ENCODE measurements at places on chromosomes 6 and 20.

- DNase-seq = no peak
Observed at GRCh38 chr6:33957131-33957891, 153.5 kb upstream of the MLN start.

DNA sequence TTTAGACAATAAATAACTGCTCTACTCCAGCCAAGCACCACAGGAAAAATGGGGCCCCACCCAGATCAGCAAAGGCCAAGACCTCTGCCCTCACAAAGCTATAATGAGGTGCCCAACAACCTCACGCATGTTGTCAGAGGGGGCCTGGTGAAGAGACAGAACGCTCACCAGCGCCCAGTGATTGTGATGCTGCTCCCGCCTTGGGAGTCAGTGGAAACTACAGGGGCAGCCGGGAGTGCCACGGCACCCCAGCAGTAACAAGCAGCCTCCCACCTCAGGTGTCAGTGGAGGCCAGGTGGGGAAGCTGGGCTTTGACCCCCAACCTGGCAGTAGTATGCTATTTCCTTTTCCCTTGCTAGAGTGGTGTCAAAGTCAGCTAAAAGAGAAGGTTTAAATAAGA is 47.4 kb downstream of the TCP11 start:
- DNase-seq = no peak

DNA sequence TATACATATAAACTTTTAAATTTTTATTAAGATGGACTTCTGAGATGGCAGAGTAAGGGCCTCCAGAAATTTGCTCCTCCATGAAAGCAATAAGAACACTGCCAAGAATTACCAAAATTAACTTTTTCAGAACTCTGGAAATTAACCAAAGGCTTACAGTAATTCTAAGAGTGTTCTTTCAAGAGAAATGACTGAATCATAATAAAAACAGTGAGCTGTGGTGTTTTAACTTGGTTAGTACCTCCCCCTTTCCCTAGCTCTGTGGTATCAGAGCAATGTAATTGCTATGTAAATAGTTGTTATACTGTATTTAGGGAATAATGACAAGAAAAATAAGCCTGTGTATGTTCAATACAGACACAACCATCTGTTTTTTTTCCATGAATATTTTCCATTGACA is 19.0 kb downstream of the HECA start:
- no peak for DNase-seq

GRCh38 chr6:64505312-64505711 is 869.7 kb downstream of the PHF3 start:
- no peak for DNase-seq

DNA sequence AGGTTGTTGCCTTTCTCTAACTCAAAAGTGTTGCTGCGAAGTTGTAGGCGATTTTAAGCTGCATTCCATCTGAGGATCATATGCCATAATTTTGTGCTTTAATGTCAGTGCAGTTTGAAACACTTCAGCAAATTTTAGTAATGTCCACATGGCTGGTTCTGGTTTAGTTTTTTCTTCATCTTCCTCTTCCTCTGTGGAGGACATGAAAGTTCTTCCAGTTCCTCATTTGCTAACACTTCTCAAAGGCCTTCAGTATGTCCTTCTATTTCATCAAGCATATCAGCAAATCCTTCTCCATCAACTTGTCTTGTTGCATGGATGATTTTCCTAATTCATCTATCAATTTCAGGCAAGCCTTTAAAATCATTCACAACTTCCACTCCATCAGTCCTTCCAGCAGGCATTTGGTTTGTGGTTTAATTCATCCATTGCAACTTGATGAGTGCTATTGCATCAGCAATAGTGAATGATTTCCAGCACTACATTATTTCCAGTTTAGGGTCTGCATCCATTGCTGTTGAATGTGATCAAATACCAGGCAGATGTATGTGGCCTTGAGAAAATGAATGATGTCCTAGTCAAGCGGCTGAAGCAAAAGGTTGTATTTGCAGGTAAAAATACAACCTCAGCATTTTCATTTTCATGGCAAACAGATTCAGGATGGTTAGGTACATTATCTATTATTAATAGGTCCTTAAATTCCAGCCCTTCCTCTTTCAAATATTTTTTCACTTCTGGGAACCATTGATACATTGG is 20.2 kb downstream of the SHLD1 start:
- no peak for DNase-seq

DNA sequence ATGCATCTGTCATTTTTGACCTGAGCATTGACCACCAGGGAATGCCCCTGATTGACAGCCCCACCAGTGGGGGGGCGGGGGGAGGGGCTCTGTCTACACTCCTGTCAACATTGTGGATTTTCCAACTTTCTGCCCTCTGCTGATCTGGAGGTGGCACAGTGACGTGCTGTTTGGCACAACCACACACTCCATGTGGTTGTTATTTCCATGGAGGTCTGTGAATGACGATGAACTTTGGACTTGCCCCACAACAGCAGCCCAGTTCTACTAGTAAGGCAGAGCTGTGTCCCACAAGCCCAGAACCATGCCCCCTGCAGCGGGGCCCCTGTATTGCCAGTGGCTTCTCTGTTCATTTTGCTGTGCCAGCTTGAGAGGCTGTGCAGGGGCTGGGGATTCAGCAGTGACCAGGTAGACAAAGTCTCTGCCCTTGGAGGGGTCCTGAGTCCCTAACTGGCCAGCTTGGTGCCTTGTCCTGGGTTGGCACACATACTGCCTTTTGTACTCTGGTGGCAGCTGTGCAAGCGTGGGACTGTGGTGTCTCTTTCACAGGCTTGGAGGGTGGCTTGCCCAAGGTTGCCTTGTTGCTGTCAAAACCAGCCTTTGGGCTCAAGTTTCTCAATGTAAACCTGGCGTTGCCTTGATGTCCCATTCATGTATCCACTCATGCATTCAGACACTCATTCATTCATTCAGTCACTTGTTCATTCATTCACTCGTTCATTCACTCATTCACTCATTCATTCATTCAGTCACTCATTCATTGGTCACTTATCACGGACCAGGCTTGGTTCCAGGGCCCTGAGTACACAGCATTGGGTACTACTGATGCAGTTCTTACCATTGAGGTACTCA is 108.5 kb downstream of the SYCP2 start:
- DNase-seq = no peak

GRCh38 chr6:37169496-37170272 is at the start of gene PIM1:
PIM1 (plus strand) TSS chr6:37170152; CDS start chr6:37170576, 424 bp downstream.
- peak; percentile 81 for DNase-seq

- no peak for DNase-seq
Observed at GRCh38 chr6:104604685-104605084, 255.0 kb downstream of the HACE1 start.

DNA sequence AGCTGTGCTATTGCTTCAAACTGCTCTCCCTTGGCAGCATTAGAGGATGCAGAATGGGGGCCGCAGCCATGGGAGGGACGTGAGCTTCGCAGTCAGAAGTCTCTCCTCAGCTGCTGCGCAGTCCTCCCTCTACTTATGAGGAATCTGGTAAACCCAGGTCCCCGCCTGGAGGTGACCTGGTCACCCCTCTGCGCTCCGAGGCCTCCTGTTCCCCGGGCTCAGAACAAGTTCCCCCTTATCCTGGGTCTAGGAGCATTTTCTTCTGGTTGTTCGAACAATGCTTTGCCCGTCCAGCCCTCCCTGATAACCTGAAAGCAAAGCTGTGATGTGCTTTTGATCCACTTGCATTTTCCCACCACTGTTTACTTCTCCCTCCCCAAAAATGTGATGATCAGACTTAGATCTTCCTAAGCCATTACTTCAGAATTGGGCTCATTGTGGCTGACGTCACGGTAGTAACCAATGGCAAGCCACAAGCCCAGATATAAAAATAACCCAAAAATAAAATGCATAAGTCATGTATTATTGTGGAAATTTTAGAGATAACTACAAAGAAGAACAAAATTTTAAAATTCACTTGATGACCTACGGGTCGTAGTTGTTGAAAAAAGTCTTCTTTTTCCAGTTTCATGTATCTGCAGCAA is 80.7 kb downstream of the SERAC1 start:
- DNase-seq = no peak

- DNase-seq = no peak
Observed at GRCh38 chr20:19986419-19986818, 30.7 kb upstream of the NAA20 start.

GRCh38 chr6:91827151-91827550 is 1240.3 kb upstream of the MAP3K7 start:
- DNase-seq = no peak

DNA sequence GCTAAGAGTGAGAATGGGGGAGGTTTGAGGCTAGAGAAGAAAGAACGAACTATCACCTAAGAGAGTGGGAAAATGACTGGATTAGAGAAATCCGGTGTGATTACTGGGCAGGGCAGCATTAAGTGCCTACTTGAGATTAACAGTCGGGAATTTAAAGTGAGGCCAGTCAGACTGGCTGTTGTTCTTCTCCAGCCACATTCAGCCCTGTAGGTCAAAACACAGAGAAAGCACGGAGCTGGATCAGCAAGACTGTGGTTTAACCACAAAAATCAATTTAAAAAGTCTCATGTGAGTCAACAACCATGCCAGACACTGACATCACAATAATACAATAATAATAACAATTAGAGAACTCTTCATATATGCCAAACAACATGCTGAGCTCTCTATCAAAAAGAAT is 301.9 kb upstream of the SGK1 start:
- DNase-seq = peak; percentile 88

DNA sequence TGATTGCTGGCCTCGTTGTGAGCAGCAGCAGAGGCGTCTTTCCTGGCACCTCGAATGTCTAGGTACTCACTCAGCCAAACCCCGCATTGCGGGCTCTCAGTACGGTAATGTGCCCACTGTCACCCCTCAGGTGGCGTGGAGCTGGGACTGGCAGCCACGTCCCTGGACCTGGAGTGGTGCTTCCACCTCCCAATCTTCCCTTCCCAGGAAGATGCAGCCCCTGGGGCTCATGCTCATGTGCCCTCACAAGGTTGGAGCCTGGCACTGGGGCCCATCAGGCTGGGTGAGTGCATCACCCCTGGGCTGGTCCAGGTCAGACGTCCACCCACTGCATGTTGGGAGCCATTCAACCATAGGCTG is 75.7 kb downstream of the TCP11 start:
- no peak for DNase-seq

DNA sequence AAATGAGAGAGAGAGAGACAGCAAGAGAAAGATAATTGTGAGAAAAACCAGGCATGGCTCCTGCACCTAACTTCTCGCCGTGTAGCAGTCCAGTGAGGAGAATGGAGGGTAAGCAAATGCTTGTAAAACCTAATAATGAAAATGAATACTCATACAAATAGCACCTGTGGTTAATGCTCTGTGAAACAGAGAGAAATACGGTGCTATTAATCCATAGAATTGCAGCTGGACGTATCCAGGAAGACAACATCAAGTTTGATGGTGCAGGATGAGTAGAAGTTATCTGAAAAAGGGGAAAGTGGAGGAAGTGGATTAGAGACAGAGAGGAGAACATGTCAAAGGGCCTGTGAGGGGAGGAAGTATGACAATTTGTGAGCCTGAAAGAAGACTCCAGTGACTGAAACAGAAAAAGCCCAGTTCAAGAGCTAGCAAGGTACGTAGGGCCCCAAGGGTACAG is 89.4 kb upstream of the PAK5 start:
- DNase-seq = no peak

DNA sequence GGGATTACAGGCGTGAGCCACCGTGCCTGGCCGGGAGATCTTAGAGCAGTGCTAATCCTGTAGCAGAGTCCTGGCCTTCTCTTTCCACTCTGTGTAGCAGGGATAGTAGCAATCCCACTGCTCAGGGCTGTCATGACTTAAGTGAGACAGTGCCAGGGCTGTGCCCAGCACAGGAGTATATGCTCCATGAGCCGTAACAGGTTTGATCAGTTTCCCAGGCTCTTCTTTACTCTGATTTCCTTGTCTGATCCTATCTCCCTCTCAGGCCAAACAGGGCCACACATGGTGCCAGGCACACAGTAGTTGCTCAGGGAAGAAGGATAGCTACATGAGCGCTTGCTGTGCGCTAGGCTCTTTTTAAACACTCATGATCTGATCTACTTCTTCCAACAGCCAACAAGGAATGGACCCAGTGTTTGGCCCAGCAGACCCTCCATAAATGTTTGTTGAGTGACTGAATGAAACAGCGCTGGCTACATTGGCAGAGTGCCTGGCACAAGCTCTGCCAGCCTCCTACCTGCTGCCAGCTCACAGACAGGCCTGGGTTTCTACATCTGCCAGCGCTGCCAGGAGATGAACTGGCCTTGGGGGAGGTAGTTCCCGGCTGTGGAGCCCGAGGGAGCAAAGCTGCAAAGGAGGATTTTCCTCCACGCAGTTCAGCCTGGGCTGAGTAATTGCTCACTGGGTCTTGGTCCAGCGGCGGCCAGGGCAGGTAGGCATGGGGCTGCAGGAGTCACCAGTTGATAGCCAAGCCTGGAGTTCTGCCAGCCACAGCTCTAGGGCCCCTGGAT is 36.9 kb downstream of the SNAI1 start:
- DNase-seq = no peak

- DNase-seq = peak; percentile 0
Observed at GRCh38 chr6:164200071-164200470, 785.6 kb downstream of the QKI start.

DNA sequence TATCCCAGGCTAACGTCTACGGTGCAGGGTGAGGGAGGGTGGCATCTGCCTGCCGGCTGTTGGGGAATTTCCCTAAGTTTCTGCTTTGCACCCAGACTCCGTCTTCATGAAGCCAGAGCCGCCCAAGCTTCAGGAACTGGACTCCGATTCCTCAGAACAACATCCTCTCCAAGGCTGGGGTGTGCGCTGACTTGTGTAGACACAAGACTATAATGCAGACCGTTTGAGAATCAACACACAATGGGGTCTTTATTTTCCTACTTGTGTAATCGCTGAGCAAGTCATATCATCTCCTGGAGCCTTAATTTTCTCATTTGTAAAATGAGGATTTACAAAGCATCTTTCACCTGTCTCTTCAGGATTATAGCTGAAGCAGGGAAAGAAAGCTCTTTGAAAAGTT is 160.5 kb upstream of the AGPAT4 start:
- no peak for DNase-seq

GRCh38 chr6:146305092-146305491 is 238.5 kb upstream of the RAB32 start:
- DNase-seq = no peak

Measured in retinal pigment epithelial cell (primary cell).